ENCODE measurements at places on chromosomes 2 and 18.

GRCh38 chr2:71235930-71236587 lies 9.2 kb upstream of the PAIP2B start:
- DNase-seq, result no peak

GRCh38 chr2:161414042-161415033 lies 1.8 kb upstream of the TBR1 start:
- DNase-seq, result no peak

- DNase-seq, result no peak
Measured at GRCh38 chr18:62332431-62332830, 7.3 kb downstream of the TNFRSF11A start.

GRCh38 chr18:54530285-54530684 lies 60.8 kb upstream of the DYNAP start:
- no peak for DNase-seq

DNA sequence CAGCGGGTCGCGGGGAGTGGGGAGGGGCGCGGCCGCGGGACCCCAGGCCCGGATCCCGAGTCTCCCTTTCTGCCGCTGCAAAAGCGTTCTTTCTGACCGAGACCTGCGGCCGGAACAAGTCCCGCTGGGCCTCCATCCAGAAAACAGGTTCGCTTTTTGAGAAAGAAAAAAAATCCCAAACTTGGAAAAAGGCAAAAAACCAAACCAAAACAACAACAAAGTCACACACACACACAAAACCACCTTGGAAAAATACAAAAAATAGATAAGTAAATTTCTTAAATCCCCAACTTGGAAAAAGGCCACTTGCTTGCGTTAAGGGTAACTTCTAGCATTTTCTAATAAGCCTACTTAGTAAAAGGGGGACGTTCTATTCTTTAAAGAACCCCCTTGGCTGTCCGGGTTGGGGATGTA lies 250 bp upstream of the CHST10 start:
- DNase-seq, result no peak

GRCh38 chr2:73033142-73033765 lies 38.3 kb downstream of the SFXN5 start:
- no peak for DNase-seq

DNA sequence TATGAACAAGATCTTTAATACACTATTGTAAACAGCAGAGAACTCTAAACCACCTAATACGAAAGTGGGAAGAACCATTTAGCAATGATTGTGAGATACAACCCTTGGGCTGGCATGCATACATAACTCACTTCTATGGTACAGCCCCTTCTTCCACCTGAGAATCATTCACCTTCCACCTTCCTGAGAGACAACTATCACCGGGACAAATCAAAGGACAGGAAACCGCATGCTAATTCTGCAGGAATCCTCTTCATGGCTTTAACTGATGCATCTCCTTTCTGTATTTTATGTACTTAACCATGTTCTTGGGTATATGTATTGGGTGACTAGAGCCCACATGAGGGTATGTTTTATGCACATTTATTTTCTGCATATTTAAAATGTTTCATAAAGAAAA lies 123.2 kb downstream of the TRABD2A start:
- no peak for DNase-seq

DNA sequence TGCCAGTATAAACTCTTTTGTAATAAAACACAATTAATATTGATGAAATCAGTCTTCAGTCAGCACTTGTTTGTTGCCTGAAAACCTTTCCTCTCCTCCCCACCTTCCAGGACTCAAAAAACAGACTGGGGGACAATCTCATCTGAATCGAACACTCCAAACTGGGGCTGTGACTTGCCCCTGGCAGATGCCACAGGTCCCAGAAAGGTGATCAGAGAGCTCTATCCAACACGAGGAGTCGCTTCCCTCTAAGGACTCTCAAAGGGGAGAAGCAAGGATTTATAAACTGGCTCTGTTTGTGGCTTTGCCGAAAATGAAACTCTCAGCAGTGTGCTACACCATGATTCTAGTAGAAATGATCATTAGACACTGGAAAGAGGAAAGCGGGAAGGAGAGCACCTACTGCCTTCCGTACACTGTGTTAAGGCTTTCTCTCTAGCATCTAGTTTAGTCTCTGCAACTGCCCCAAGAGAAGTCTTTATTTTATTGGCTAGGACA lies 199.2 kb downstream of the TGIF1 start:
- DNase-seq, result no peak

- DNase-seq, result no peak
Measured at GRCh38 chr18:7482342-7482741, 84.8 kb upstream of the PTPRM start.

DNA sequence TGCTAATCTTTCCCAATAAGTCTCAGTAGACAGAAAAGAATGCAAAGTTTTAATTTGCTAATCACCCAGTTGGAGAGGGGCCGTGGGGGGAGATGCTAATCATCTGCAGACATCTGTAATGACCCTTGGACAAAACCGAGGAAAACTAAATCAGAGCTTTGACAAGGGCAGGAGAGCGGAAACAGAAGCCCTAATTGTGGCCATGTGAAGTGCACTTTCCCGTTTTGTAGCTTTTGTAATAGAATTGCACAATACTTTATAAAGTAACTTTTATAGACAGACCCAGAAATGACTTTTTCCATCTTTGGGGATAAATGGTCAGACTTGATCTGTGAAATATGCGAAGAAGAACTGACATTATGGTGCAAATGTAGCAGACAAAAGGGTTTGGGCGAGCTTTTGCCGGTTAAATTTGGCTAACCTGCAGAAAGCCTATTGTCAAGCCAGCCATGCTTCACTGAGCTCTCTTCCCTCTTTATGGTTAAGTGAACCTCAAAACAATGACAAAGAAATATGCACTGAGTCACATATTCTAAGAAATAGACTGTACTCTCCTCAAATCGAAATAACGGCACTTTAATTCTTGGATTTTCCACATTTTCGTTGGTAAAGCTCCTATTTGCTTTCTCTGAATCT lies 980.1 kb upstream of the POU3F3 start:
- no peak for DNase-seq

GRCh38 chr2:135969655-135970387 lies 15.6 kb downstream of the DARS1 start:
- no peak for DNase-seq

- no peak for DNase-seq
Measured at GRCh38 chr2:135756692-135757091, 15.0 kb downstream of the UBXN4 start.

DNA sequence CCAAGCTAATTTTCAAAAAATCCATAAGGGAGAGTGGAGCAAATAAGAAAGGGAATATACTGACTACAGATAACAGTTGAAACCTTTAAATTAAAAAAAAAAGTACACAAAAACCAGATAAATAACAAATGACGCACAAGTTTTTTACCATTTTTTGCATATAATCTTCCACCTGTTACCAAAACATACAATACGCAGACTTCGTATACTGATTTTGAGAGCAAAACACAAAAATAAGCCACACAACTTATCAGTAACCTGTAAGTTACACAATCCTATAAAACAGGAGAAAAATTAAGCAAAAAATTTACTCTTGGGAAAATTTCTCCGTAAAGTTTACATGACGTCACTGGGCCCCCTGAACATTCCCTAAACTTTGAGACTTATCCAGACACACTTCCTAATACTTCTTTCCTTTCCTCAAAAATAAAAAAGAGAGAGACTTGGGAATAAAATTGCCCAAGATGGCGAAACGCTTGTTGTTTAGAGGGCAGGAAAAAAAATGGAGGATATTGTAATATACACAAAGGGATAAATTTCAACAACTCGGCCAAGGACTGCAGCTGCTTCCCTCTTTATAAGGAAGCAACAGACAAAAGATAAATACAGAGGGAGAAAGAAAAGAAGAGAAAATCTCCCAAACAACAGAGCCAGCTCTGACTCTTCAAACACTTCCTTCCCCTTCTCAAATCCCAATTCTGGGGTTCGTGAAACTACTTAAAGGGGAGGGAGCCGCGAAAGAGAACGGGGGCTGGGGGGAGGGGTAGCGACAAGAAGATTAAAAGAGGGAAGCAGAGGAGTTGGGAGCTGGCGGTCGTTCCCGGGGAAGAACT lies 1.6 kb downstream of the BAZ2B start:
- no peak for DNase-seq

DNA sequence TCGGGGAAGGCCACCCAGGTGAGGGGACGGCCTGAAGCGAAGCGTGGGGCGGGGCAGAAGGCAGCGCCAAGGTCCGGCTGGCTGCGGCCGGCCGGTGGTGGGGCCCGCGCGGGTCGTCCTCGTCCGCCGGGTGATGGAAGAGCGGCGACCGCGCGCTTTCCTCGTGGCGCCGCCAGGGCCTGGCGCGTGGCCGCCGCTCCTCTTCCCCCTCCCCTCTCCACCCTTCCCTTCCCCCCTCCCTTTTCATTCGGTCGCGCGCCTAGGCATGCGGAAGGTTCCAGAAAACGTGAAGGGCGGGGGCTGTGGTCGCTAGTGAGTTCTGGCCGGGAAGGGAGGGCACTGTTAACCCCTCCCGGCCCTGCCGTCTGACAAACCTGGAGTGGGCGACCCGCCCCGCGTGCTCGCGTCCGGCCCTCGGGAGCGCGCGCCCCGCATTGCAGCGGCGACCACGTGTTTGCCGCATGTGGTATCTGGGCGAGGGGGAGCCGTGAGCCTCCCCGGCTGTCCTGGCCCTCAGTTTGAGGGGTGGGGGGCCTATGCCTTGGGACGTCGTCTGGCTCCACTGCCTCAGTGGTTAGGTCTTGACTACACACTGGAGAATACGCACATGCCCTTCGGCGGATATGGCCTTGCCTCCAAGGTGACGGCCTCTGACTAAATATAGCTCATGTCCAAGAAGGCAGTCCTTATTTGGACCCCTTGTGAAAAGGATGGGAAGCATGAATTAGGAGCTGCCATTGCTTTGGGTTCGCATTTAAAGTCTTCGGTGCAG lies 579 bp downstream of the MAT2A start:
- peak; percentile 86 for DNase-seq

DNA sequence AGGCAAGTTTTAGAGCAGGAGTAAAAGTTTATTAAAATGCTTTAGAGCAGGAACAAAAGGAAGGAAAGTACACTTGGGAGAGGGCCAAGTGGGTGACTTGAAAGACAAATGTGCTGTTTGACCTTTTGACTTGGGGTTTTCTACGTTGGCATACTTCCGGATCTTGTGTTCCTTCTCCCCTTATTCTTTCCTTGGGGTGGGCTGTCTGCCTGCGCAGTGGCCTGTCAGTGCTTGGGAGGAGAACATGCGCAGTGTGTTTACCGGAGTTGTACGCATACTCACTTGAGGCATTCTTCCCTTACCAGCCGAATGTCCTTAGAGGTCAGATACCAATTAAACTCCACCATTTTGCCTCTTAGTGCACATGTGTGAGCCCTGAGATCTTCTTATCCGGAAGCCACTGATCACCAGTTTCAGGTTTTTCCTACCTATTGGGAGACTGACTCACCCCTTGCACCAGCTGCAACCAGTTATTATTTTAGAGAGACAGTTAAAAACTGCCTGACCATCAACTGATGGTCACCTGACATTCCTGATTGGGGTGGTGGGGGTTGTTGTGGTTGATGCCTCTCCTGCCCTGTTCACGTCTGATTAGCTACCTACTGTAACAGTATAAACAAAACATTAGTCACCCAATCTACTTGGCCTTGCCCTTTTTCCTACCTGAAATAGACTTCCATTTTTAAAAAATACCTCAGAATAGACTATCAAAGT lies 67.5 kb downstream of the NYAP2 start:
- DNase-seq, result no peak

DNA sequence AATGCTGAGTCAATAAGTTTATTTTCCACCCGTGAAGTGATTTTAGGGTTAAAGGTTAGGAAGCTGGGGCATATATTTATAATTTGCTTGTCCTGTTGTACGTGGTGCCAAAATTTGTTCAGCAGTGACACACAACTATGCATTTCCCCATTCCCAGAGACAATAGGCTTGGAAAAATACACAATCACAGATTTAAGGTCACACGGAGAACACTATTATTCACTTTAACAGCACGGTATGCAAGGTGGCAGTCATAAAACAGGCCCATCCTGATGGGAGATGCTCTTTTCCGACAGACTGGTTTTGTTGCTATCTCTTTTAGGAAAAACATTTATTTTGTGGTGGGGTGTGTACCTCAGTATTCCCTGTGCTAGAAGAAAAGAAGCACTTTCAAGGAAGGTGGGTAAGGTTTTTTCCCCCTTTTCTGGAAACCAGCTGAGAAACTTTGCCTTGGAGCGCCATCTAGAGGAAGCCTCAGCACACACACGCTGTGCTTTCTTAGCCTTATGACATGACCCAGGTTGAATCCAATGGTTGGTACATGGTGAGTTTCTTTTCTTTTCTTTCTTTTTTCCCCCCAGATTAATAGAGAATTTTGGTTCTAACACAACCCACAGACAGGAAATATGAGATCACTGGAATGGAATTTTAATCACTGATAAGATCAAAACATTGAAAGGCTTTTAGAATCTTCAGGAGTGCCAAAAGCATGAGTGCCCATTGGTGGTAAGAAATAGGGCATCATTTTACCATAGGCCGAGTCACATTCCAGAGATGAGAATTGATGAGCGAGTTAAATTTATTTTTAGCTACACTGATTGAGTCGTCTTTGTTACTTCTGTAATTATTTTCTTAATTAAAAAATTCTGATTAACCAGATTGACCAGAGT lies 332.1 kb downstream of the AGPS start:
- DNase-seq, result no peak

- DNase-seq, result no peak
Measured at GRCh38 chr2:231425811-231426703, 30.5 kb downstream of the B3GNT7 start.

DNA sequence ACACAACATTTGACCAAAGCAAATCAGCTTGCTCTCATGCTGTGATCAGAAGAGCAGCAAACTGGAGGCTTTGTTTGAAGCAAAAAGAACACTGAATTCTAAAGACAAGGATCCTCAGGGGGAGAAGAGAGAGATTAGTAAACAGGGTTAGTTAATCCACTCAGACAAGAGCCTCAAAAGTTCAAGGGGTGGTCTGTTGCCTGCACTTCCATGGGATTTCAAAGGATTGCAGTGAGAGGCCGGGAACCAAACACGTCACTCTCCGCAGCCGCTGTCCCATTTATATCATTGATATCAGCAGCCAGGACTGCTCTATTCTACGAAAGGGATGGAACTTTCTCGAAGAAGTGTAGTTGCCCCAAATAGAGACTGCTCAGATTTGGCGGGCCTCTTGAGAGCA lies 97.8 kb upstream of the SP3 start:
- DNase-seq, result no peak

DNA sequence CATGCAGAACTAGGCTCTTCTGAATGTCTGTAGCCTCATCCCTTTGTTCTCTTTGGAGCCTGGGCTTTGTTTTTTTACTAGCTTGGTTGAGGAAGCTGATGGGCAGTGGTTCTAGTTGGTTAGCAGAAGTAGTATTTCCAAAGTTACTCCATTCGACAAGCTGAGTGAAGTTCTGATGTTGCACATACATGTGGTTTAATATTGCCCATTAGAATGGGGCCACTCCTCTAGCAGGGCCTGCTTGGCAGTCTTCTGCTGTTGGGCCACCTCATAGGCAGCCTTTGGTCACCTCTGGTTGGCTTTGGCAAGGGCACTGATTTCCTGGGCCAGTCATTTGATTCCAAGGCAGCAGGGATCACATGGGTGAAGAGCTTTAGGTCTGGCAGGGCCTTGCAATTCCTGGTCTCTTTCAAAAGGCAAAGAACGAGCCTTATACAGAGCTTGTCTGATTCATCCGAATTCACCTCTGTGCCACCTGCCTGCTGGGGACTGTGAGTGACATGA lies 2.5 kb downstream of the RPIA start:
- no peak for DNase-seq
